ENCODE measurements at places on chromosomes 3 and 15. TPM values are rescaled to one million over a fixed set of nuclear protein-coding genes. Genes with fewer than 3 reads are reported as not detected.

- H3K4me3 ChIP-seq, result no peak overlapping the region
- H3K4me1 ChIP-seq, result peaks cover 5% of the 10 kb centered on the region
- H3K27me3 ChIP-seq, result no peaks in the 10 kb centered on the region
- H3K27ac ChIP-seq, result no peak overlapping the region
- no peaks in the 10 kb centered on the region for H3K36me3 ChIP-seq
Measured at GRCh38 chr15:67799801-67800205, 25.5 kb upstream of the SKOR1 start.

Gene ITGB5
- 106 TPM for total RNA-seq

DNA sequence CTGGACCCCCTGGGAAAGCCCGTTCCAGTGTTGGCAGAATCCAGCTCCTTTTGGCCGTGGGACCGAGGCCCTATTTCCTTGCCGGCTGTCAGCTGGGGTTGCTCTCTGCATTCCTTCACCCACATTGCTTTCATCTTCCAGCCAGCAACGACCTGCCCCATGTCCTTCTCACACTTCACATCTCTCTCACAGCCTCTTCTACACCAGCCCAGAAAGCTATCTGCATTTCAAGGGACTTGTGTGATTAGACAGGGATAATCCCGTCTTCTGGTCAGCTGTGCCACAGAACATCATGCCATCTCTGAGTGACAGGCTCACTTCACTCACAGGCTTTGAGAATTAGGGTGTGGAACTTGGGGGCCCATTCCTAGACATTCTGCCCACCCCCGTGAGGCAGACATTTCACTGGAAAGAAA lies 16.4 kb downstream of the EFCC1 start:
- no peaks in the 10 kb centered on the region for H3K27me3 ChIP-seq
- DNase-seq, result no peak
- H3K4me1 ChIP-seq, result peaks cover 61% of the 10 kb centered on the region
- no peaks in the 10 kb centered on the region for H3K36me3 ChIP-seq
- no peak overlapping the region for H3K4me3 ChIP-seq

Gene GPR87
- total RNA-seq, result 0.69 TPM

All from upper lobe of left lung (tissue), 6 donors.